ENCODE measurements at places on chromosomes 6 and 20. TPM values are rescaled to one million over a fixed set of nuclear protein-coding genes. Genes with fewer than 3 reads are reported as not detected.

Gene C6orf58
- polyA plus RNA-seq, result 0.77 TPM

Gene TDP2
- 23.7 TPM for polyA plus RNA-seq

GRCh38 chr6:36912586-36912985 is 26.8 kb downstream of the C6orf89 start:
- no peak for DNase-seq

DNA sequence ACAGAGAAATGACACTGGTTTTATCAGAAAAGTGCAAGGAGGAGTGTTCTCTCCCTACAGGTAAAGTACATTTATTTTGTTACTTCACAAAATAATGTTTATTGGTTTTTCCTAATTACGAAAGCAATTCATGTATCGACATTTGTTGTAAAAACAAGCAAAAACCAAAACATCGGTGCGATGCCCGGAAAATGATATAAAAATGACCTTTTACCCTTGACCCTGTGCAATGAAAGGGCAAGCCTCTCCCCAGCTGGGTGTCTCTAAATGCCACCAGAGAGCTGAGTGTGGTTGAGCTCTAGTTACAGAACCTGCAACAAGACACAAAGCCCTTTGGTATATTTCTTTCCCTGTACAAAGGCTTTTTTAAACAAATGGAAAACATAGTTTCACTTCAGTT is 65.4 kb downstream of the CD164 start:
- DNase-seq, result no peak

GRCh38 chr6:166760288-166760687 is 133.2 kb upstream of the RPS6KA2 start:
- DNase-seq, result no peak

GRCh38 chr6:38676974-38677544 is 25.9 kb downstream of the GLO1 start:
- no peak for DNase-seq

DNA sequence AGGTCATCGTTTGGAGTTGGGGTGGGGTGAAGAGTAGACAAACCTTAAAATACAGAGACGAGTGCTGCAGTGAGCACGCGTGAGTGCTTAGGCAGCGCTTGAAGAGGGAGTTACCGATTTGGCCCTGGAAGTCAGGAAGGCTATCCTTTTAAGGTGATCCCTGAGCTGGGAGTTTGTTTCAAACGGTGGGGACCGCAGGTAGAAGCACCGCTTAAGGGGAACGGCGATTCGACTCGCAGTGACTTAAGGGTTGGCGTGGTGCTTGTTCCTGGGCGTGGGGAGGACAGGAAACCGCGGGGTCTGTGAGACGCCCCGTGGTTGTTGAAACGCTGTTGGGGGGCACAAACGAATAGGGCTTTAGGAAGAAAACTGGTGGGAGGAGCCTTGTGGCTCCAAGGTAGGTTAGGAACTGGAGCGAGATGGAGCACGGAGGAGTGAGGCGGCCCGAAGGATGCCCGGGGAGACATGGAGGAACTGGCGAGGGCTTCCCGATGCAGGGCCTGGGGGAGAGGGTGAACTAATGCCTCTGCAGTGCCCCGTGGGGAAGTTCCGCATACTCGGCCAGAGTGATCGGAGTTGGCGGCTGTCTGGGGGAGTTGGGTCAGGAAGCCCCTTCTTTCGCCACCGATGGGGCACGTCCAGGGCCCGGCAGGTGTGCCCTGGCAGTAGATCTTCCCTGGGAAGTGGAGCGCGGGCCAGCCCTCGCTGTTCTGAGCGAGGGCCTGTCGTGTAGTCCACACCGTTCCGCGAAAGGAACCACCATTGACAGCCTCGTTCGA is 1.3 kb upstream of the CDYL start:
- no peak for DNase-seq

GRCh38 chr6:20479526-20479925 is 54.7 kb upstream of the CDKAL1 start:
- DNase-seq, result no peak

Gene HLA-DRB1
- polyA plus RNA-seq, result 9.4 TPM

Gene HLA-DMA
- 12.6 TPM for polyA plus RNA-seq

- no peak for DNase-seq
Observed at GRCh38 chr20:3749689-3750531, 17.4 kb downstream of the HSPA12B start.

GRCh38 chr20:54132612-54133433 is 41.0 kb downstream of the CYP24A1 start:
- no peak for DNase-seq

DNA sequence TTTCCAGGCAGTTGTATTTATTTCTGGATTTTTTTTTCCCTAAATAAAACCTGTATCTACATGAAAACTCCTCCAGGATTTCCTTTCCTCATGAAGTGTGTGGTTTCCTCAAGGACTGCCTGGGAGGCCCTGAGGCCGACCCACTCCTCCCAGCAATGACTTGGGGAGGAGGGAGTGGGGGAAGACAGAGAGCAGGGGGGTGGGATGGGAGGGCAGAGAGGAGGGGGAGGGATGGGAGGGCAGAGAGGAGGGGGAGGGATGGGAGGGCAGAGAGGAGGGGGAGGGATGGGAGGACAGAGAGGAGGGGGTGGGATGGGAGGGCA is 161.8 kb upstream of the AGPAT4 start:
- no peak for DNase-seq

GRCh38 chr6:169132352-169132940 is 121.2 kb downstream of the THBS2 start:
- no peak for DNase-seq

DNA sequence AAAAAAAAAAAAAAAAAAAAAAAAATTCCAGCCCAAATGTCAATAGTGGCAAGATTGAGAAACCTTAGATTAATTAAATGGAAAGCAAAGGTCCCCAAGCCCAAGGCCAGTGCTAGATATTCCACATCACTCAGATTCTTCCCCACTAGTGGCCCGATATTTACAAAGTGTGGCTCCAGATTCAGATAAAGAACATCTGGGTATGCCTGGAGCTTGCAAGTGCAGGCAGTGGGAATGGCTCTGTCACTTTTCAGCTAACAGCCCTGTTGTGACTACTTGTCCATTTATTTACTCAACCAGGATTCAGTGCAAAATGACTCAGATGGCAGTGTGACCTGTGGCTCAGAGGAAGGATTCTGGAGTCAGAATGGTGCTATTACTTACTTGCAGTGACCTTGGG is 8.2 kb upstream of the KCNB1 start:
- DNase-seq, result no peak

GRCh38 chr6:109478222-109478805 is 4.7 kb downstream of the ZBTB24 start:
- DNase-seq, result no peak

DNA sequence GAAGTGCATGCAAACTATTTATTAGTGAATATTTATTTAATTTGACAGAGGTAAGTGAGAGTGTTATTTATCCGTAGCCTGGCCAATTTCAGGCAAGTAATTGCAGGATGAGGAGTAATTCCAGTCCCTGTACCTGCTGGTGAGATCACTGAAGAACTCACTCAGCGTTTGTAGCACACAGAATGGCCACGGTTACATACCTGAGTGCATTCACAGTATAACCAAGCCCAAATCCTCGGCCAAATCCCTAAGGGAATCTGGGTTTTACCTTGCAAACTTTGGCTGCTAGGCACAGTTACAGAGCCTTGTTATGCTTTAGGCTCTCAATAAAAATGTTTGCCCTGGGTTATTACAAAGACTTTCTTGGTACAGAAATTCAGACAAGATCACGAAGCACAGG is 93.3 kb downstream of the KCNQ5 start:
- no peak for DNase-seq

DNA sequence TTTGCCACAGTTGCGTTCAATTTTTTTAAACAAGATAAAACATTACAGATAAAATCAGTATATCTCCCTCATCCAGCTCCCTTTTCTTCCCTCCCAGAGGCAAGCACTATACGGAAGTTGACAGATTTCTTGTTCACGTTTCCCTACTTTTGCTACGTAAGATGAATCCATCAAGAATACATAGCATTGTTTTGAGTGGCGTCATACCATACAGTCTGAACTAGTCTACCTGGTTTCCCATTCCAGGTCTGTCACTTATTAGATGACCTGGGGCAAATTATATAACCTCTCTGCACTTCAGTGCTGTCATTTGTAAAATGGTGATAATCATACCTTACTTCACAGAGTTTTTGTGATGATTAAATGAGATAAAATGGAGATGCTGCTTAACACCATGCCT is 184.3 kb upstream of the SOX4 start:
- no peak for DNase-seq

- no peak for DNase-seq
Observed at GRCh38 chr6:72661411-72661810, 39.5 kb downstream of the KCNQ5 start.

GRCh38 chr20:45518282-45518681 is 2.9 kb upstream of the SPINT3 start:
- no peak for DNase-seq

DNA sequence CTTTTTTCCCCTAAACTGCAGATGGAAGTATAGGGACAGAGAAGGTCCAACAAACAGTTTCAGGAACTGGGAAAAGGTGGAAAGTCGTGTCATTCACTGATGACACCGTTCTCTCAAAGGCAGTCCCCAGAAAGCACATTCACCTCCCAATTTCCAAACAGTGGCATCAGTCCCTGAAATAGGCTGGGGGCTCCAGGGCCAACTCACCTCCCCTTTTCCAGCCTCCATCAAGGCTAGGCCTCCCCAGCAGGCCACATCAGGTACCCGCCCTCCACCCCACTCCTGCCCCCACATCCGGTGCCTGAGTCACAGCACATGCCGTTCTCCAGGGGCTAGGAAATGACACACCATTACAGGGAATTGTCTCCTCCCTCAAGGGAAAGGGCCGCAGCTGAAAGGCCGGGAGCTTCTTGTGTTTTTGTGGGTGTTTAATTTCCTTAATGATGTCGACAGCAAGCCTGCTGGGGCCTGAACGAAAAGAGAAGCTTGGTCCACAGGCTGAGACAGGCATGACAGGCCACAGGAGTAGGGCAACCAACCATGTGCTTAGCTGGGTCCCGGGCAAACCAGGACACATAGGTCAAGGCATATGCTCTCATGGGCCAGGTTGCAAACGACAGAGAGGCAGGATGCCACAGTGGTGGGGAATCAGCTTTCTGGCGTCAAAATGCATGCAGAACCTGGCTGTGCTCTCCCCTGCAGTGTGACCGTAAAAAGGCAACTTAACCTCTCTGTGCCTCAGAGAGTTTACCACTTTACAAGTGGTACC is 39.2 kb downstream of the ZMYND8 start:
- no peak for DNase-seq

GRCh38 chr6:150426198-150426597 is 57.4 kb downstream of the IYD start:
- no peak for DNase-seq

GRCh38 chr6:2245877-2246863 is 765 bp upstream of the GMDS start:
- DNase-seq, result no peak

DNA sequence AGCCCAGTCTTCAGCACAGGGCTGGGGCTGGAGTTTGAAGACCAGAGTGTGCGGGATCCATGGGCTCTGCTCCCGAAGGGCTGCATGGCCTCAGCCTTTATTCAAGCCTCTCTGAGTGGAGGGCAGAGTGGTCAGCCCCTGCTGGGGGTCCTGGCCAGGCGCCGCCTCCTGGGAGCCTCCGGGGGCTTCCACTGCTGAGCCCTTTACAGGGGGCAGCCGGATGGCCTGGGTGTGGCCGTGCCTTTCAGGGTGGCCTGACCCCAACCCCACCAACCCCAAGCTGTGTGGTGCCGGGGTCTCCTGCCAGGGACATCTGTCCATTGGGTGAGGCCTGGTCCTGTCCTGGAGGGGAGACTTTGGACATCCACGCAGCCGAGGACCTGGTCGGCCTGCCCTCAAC is 76.0 kb upstream of the SLCO4A1 start:
- no peak for DNase-seq

Gene LAMA2
- polyA plus RNA-seq, result 151 TPM

Gene EYS
- polyA plus RNA-seq, result 0.47 TPM

Gene PRR18
- 1.1 TPM for polyA plus RNA-seq

GRCh38 chr6:148316308-148316707 is 26.3 kb upstream of the SASH1 start:
- DNase-seq, result no peak

DNA sequence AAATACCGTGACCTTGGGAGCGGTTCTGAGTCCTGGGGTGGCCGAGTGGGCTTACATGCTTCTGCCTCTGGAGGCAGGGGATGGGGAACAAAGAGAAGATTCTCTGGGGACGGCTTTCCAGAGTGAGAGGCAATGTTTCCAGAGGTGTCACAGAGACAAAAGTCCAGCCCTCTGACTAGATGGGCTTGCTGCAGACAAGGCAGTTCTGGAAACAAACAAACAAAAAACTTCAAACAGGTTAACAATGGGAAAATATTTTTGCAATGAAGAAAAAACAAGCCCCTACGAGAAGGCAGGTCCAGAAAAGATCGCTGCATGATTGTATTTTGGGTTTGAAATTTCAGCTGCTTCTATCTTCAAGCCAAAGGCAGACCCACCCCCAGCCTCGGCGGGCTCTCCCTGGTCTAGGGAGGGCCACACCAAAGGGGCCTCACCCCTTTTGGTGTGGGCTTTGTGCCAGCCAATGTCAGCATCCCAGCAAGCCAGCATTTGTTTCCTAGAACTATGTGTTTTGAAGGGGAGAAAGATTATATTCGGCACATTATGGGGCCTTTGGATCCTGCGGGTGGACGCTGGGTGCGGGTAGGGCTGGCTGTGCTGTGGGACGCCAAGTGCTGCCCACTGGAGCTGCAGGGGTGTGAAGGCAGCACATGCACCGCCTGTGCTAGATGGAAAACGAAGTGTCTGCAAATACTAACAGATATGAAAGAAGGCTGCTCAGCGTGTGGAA is 42.9 kb downstream of the RIOK1 start:
- no peak for DNase-seq

- DNase-seq, result no peak
Observed at GRCh38 chr6:141164042-141164743, 968.5 kb upstream of the GJE1 start.

DNA sequence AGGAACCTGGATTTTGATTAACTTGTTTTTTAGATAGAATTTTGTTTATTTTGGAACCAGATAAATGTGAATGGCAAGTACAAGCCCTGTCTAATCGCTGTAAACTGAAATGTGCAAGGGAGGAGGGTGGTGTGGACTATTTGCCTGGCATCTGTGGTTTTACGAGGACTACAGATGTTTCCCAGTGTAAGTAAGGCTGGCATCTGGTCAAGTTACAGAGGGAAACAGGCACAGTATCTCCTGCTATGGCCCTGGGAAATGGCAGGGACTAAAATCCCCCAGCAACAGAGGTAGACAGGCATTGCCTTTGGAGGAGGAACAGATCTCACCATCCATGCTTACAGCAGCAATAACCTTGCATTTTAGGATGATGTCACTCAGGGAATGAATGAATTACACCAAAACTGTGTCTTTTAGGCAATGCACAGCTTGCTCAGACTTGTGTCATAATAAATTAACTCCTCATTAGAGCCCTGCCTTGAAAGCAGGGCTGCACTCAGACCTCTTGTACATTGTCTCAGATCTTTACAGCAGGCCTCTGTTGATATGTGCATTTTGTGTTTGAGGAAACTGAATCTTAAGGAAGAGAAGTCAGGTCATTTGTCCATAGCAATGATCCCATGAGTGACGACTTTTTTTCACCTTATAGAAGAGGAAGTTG is 96.2 kb downstream of the TCP11 start:
- DNase-seq, result no peak

Gene CST7
- 0.70 TPM for polyA plus RNA-seq

Gene PTGIS
- polyA plus RNA-seq, result 22.2 TPM

Gene PSORS1C2
- not detected for polyA plus RNA-seq

GRCh38 chr6:9848094-9848493 is 566.8 kb downstream of the TFAP2A start:
- DNase-seq, result no peak

Gene SOX18
- polyA plus RNA-seq, result 10.8 TPM

Data from forelimb muscle (tissue), 1 donor.